ENCODE measurements at places on chromosomes 3 and 15.

DNA sequence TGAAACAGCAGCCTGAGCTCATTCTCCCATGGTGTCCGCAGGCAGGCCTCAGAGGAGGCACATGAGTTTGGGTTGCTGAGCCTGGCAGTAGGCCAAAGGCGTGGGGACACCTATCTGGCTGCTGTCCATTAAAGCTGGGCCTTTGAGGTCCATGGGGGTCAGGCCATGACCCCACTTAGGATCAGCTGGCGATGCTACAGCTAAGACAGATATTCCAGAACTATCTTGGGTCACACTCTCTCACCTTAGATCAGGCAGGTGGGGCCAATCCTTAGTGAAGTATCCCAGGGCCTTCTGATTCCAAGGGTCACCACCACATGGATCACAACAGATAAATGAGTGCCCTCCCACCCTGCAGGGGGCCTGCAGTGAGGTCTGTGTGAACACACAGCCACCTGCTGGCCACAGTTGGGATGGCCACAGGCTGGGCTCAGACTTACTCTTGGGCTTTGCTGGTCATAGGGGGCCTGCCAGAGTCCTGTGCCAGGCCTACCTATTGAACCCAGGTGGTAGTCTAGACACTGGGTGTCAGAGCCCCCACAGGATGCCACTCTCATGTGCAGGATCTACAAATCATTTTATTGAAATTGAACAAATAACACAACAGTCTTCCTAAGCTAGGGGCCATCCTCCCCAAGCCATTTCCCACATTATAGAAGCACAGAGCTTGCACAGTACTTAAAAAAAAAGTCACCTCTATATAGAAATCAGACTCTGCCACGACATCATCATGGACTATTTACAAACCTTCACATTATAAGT, 2.0 kb upstream of the HYAL2 start:
- no peak for DNase-seq

DNA sequence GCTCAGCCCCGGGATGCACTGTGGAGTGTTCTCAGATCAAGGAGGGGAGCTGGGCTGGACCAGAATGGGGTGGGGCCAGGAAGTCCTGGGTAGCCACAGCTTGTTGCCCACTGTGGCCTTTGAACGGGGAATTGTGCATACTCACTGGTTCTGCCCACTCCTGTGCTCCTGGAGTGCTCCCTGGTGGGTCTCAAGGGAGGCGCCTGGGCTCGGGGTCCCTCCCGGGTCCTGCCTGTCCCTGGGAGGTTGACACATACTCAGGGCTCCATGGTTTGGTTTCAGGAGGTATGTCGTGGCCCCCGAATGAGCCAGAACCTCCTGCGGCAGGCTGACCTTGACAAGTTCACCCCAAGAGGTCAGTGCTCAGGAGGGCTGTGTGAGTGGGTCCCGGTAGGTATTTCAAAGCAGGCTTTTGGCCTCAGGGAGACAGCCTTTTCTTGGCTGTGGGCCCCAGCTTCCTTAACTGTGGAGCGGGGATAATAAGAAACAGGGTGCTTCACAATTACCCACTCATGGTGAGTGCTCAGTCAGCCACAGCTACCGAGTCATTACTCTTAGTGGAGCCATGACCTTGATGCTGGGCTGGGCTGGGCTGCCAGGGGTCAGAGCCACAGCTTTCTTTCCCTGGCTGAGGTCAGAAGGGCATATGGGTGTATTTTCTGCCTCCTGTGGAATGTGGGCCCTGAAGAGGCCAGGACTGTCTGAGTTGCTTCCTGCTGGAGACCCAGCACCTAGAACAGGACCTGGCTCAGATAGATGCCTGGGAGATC, 7.6 kb downstream of the DNAH1 start:
- no peak for DNase-seq

DNA sequence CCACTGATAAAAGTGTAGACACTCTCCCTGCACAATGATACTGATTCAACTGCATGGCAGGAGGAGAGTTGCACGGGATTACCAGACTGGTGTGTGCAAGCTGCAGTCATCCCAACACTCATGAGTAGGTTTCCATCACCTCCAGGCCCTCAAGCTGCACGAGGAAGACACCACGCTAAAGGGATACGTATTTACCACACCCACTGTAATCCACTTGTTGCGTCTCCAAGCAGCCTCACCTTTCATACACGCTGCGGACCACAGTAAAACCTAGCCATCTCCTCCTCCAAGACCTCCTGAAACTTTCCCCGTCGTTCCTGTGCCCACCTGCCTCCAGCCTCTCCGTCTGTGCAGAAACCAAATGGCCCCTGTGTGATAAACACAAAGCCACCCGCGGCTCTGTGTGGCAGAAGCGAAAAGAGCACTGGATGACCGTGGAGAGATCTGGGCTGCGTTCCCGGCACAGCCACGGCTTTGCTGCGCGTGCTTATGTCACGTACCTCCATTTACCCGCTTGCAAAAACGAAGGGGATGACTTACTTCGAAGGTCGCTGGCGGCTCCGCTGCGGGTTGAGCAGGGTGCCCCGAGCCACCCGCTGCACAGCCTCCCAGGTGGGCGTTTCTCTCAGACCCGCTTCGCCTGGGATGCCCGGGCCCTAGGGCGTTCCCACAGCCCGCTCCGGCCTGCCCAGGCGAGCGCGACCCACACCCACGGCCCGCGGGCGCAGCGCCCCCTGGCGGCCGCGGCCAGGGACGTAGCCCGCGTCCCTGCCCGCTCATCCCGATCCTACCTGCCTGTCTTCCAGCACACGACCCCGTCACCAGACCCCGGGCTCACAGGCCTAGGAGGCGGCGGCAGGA, 643 bp downstream of the ABCC5 start:
- DNase-seq: no peak

GRCh38 chr15:81273855-81274254, 50.1 kb downstream of the STARD5 start:
- no peak for DNase-seq

- DNase-seq: no peak
Measured at GRCh38 chr15:71472566-71472965, 337.8 kb upstream of the NR2E3 start.

DNA sequence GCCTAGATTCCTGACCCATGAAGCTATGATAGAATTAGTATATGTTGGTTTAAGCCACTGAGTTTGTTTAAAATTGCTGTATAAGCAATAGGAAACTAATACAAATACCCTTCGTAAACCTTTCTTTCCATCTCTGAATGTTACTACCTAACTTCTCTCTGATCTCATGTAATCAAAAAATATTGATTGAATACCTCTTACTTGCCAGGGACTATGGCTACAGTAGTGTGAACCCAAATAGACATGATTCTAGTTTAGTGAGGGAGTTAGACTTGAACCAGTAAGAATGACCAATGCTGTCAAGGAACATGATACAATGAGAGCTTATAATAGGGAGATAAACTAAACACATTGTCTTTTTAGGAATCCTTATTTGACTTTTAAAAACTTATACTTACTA, 19.4 kb downstream of the STT3B start:
- DNase-seq: no peak

DNA sequence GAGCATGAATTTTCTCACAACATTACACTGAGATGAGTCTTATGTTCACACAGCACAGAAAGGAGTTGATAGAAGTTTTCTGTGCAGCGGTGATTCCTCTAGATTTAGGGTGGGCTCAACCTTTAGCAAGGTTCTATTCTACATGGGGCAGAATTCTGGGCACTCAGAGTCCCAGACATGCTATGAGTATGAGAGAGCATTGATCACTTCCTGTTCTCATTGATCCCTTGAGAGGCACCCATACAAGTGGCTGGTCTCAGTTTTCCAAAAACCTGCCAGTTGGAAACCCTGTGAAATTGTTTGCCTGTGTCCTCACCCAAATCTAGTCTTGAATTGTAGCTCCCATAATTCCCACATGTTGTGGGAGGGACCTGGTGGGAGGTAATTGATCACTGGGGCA, 112.5 kb upstream of the NR2F2 start:
- no peak for DNase-seq

GRCh38 chr3:129690406-129690805, 83.9 kb upstream of the PLXND1 start:
- peak; percentile 71 for DNase-seq

GRCh38 chr15:91946581-91947292, 93.2 kb downstream of the SLCO3A1 start:
- no peak for DNase-seq

- no peak for DNase-seq
Measured at GRCh38 chr3:32153414-32154204, 47.2 kb downstream of the GPD1L start.

DNA sequence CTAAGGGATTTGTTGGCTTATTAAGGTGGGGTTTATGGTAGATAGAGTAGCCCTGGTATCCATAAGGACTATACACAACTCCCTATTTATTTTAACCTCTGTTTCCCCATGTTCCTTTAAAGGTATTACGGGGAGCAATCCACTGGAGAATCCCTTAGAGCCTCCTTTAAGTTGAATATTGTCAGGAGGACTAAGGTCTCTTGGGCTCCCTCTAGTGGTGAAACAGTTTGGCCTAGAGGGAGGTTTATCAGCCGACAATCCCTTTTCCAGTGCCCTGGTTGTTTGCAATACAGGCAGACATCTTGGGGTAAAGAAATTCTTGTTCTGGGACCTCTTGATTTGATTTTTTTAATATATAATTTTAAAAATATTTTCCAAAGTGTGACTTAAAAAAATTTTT, 12.9 kb downstream of the OPA1 start:
- peak; percentile 49 for DNase-seq

DNA sequence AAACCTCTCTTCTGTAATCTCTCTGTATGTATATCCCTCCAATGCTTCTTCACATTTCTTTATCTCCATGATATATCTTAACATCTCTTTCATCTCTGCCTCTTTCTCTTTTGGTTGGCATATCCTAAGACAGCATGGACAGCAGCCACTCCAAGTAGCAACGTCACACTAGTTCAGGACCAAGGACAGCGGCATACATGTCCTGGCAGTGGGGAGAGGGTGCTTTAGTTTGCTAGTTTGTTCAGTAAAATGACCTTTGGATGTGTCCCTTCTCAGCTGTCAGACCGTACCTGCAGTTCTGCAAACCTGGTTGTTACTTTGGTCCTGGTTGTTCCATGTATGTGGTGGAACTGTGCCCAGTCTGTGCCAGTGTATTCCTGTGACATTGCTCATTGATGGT, 225.6 kb upstream of the ROPN1 start:
- DNase-seq: peak; percentile 39

GRCh38 chr3:184618811-184619210, 57.2 kb downstream of the EPHB3 start:
- DNase-seq: no peak

DNA sequence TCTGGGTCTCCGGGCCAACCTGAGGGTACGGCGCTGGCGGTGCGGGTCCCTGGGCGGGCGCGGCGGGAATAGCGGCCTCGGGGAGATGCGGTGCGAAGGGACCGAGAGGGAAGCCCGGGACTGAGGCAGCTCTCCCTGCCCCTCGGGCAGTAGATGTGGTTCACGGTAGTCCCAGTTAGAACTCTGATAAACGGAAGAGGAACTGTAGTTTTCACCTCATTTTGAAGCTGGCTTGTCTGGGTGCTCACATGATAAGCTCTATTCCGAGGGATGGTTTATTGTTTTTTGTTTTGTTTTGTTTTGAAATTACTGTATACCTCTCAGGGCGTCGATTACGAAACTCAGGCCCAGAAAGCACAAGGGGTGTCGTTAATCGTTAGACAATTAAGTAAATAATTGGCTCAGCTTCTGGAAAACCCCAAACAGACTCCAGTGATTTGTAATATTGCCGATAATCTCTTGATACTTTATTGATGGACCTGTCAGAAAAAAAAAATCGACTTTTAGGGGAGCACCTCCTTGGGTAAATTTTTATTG, 413 bp downstream of the NUSAP1 start:
- no peak for DNase-seq

- no peak for DNase-seq
Measured at GRCh38 chr3:152785051-152785450, 49.9 kb upstream of the P2RY1 start.

DNA sequence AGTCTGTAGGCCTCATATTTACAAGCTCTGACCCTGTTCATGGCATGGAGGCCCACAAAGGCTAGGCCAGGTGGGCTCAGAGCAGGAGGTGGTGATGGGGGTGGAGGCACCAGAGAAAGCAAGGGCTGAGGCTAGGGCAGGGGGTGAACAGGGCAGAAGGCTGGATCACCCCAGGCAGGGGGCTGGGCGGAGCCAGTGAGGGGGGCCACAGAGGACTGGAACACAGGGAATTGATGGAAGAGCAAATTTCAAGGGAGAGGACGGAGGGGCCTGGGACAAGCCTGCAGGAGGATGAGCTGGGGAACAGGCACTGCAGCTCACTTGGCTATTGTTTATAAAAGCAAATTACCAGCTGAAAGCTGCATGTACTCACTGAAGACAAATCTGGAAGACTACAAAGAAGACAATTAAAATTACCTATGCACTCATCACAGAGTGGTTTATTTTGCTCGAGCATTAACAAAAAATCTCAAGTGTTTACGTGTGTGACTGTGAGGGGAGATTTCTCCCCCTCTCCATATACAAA, 11.0 kb downstream of the TNFAIP8L3 start:
- no peak for DNase-seq

GRCh38 chr15:28978011-28978378, 92.2 kb downstream of the APBA2 start:
- DNase-seq: no peak

- DNase-seq: no peak
Measured at GRCh38 chr15:63912061-63912615, 78.4 kb upstream of the HERC1 start.

GRCh38 chr15:94416820-94417219, 185.5 kb downstream of the MCTP2 start:
- DNase-seq: no peak

DNA sequence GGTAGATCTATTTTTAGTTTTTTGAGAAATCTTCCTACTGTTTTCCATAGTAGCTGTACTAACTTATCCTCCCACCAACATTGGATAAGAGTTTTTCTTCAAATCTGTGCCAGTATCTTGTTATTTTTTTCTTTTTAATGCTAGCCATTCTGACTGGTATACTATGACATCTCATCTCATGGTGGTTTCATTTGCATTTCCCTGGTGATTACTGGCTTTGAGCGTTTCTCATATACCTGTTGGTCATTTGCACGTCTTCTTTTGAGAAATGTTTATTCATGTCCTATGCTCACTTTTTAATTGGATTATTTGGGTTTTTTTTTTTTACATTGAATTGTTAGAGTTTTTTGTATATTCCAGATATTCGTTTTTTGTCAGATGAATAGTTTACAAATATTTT, 398.1 kb downstream of the OCA2 start:
- no peak for DNase-seq

GRCh38 chr3:168040607-168041208, 55.0 kb downstream of the GOLIM4 start:
- DNase-seq: peak; percentile 50

DNA sequence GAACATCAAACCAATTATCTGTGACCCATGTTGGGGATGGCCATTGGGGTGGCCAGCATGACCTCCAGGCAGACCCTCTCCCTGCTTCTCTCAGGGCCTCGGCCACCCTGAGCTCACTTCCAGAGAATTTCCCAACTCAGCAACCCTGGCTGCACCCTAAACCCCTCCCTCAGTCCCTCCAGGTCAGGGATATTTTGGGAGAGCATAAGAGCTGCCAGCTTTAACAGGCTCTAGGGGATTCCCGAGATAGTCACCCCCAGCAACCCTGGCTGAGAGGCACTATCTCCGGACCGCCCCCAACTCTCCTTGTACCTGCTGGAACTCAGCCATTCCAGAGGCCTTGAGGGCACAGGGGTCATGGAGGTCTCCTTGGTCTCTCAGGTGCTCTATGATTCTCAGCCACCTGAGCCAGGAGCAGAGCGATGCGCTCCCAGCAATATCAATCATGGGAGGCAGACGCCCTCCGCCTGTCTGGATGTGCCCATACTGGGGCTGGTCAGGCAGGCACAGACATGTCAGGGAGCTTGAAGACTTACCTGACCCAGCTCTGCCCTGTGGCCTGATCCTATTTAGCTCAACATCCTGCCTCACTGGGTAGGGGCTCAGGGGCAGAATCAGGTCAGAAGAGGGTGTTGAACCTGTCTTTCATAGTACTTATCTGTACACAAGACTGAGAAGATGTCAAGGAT, 34.9 kb upstream of the CILP start:
- no peak for DNase-seq

Measured in foreskin melanocyte (primary cell).